Anterior cingulate cortex (tissue), 58 donors: ENCODE measurements at places on chromosomes 7 and 10.

GRCh38 chr7:132906193-132906835 is 175.6 kb downstream of the CHCHD3 start:
- DNase-seq, result no peak

GRCh38 chr7:134339475-134339874 is 22.7 kb upstream of the SLC35B4 start:
- DNase-seq, result no peak

DNA sequence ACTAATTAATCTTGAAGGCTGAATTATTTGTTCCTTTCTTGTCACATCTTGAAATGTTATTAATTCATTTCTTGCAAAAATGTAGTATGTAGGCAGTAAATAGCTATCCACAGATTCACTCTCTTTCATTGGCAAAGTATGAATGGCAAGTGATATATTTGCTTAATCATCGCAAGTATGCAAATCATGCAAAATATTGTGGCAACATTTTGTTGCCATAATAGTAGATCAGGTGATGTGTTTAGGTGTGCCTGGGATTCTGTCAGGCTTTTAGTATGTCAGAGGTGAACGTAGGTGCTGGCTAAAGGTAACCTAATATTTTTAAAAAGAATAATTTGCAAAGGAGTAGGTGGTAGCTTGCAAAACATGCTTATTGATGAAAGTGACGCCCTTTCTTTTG is 5.9 kb downstream of the MAP3K8 start:
- no peak for DNase-seq

DNA sequence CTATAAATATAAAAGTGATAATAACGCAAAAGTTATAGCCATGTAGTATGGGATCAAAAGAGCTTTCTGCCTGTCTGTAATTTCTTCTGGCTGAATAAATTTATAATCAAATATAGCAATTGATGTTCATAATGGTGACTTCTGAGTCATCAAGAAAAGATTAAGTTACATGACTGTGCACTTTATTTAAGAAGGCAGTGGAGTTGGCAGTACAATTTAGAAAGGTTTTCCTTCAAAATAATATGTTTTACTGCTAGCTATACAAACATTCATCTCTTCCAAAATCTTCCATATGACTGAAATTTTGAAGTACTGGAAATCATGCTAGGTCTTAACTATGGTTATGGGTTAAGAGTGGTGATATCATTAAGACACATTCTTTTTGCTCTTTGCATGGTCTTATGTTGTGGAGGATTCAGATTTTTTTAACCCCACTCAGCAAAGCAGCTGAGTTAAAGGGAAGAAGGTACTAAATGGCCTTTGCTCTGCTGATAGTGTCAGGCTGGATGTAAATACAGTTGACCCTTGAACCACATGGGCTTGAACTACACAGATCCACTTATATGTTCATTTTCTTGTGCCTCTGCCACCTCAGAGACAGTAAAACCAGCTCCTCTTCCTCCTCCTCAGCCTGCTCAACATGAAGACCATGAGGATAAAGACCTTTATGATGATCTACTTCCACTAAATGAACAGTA is 323.6 kb downstream of the BBS9 start:
- no peak for DNase-seq

DNA sequence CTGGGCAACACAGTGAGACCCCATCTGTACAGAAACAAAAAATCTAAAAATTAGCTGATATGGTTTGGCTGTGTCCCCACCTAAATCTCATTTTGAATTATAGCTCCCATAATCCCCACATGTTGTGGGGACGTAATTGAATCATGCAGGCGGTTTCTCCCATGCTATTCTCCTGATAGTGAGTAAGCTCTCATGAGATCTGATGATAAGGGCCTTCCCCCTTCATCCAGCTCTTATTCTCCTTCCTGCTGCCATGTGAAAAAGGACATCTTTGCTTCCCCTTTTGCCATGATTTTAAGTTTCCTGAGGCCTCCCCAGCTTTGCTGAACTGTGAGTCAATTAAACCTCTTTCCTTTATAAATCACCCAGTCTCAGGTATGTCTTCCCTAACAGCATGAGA is 136.5 kb downstream of the SFMBT2 start:
- no peak for DNase-seq

- DNase-seq, result no peak
Observed at GRCh38 chr7:106134241-106134640, 22.1 kb upstream of the SYPL1 start.

DNA sequence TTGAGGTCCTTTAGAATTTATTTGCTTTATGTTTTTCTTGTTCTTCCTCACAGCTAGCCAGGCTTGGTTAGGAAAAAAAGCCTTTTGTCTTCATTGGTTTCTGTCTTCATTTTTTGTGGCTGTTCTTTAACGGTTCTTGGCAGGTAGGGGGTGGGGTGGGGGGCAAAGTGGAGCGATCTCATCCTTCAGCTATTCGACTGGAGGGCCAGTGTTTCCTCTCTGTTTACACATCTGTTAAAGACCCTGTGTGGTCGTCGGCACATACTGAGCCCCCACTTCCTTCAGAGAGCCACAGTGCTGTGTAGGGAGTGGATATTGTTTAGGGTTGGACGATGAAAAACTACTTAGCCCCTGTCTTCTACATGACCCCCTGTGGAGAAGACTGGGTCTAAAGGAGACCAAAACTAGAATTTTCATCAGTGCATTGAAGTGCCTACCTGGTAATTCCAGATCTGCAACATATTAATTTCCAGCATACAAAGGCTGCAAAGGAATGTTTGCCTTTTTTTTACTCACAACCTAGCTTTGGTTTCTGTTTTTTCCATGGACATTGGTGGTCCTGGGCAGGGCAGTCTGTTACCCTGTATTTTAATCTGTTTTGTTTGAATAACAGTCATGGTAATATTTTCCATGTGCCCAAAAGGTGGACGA is 29.0 kb downstream of the PRPF18 start:
- no peak for DNase-seq

DNA sequence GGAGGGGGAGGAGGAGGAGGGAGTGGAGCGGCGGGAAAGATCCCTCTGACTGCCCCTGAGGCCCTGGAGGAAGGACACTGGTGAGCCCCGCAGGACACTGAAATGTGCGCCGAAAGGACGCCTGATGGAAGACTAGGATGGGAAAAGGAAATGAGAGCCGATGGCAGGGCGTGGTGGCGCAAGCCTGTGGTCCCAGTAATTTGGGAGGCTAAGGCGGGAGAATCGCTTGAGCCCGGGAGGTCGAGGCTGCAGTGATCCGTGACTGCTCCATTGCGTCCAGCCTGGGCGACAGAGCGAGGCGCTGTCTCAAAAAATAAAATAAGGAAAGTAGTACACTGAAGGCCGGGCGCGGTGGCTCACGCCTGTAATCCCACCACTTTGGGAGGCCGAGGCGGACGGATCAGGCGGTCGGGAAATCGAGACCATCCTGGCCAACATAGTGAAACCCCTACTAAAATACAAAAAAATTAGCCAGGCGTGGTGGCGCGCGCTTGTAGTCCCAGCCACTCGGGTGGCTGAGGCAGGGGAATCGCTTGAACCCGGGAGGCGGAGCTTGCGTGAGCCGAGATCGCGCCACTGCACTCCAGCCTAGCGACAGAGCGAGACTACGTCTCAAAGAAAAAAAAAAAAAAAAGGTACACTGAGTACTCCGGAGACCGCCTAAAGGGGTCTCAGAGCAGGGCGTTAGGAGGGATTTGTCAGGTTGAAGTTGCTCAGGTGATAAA is 561 bp upstream of the HNRNPF start:
- DNase-seq, result no peak

GRCh38 chr7:11416641-11417458 is 415.1 kb downstream of the THSD7A start:
- DNase-seq, result peak; percentile 2

DNA sequence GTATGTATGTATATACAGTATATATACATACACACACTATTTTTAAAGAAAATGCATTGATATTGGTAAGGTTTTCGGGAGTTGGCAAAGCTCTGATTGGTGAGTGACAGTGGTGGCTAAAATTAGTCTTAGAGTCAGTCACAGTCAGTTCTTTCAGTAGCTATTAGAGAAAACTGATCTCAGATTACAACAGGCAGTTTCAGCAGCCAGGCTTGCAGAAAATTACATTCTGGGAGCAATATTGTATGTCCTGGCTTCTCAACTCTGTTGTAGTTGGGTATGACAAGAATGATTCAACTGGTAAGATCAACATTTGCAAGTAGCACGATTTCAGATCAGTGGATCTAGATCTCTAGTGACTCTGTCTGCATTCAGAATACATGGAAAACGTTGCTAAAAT is 897.9 kb upstream of the AUTS2 start:
- no peak for DNase-seq

DNA sequence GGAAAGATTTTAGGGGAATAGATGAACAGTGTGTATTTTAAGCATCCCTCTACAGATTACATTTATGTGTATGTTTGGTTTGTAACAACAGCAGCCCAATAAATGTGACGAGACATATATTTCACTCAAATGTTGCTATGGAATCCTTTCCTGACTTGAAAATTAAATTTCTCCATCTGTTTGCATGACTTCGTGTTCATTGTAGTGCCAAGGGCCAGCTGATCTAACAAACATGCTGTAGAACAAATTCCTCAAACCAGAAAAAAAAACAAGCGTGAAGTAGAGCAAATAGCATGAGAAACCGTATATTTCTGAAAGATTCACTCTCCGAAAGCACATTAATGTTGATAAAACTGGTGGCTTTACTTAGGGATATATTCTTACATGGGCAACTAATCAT is 87.8 kb downstream of the NRCAM start:
- DNase-seq, result no peak

DNA sequence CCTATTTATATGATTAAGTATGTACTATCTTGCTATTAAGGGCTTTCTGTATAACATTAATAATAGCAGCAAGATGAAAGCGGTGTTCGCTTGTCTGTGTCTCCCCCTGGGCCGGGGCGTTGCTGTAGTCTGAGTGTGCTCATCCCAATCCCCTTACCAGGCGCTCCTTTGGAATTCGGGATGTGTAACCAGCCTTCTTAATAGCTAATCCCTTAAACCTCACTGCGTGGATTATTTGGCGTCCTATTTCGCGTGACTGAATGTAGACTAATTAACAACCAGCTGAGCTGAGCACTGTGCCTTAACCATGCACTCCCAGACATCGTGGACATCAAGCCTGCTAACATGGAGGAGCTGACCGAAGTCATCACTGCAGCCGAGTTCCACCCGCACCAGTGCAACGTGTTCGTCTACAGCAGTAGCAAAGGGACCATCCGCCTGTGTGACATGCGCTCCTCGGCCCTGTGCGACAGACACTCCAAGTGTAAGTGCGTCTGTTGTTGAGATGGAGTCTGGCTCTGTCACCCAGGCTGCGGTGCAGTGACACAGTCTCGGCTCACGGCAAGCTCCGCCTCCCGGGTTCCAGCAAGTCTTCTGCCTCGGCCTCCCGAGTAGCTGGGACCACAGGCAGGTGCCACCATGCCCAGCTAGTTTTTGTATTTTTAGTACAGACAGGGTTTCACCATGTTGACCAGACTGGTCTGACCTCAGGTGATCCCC is 36.6 kb downstream of the BNIP3 start:
- no peak for DNase-seq

GRCh38 chr7:137937202-137937560 is 64.7 kb downstream of the CREB3L2 start:
- no peak for DNase-seq

DNA sequence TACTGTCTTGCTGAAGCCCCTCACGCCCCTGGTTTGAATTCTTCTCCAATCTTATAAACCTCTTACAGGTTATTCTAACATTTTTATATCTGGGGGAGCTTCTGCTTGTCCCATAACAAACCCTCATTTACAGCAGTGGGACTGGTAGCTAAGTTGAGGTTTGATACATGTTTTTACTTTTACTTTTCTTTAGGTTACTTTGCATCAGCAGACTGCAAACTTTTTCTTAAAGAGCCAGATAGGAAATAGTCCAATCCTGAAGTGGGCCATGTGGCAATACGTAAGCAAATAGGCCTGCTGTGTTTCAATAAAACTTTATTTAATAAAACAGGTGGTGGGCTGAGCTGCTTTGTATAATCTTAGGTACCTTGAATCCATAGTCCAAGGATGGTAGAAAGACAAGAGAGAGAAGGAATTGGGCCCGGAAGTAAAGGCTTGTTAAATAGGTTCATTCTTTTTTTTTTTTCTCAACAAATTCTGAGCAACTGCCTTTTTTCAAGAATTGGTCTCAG is 27.3 kb downstream of the RAB18 start:
- no peak for DNase-seq

DNA sequence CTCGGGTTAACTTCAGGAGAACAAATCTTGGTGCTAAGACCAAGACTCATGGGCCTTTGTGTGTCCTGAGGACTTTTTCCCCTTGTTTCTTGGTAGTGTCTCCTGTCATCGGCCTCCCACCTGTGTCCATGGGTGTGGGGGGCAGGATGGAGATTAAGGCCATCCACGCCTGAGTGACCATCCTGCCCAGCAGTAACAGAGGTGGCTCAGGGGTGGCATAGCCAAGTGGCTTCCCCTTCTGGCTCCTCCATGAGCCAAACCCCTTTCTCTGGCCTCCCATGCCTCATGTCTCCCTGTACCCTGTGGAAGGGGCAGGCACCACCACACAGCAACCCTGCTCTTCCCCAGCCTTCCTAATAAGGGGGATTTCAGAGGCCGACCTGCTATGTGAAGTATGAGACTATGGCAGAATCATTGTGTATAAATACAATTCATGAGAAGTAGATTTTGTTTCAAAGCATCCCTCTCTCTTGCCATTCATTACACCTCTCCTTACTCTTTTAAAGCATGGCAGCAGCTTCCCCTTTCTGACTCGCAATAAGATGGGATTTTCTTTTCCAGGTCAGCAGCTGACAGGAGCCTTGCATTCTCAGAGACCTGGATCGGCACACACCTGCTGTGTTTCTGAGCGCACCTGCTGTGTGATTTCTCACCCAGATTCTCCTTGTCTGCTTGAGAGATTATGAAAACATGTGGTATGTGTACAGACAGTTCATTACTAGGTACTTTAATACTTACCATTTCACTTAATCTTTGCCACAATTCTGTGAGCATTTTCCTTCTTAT is 102.5 kb downstream of the XPNPEP1 start:
- no peak for DNase-seq

DNA sequence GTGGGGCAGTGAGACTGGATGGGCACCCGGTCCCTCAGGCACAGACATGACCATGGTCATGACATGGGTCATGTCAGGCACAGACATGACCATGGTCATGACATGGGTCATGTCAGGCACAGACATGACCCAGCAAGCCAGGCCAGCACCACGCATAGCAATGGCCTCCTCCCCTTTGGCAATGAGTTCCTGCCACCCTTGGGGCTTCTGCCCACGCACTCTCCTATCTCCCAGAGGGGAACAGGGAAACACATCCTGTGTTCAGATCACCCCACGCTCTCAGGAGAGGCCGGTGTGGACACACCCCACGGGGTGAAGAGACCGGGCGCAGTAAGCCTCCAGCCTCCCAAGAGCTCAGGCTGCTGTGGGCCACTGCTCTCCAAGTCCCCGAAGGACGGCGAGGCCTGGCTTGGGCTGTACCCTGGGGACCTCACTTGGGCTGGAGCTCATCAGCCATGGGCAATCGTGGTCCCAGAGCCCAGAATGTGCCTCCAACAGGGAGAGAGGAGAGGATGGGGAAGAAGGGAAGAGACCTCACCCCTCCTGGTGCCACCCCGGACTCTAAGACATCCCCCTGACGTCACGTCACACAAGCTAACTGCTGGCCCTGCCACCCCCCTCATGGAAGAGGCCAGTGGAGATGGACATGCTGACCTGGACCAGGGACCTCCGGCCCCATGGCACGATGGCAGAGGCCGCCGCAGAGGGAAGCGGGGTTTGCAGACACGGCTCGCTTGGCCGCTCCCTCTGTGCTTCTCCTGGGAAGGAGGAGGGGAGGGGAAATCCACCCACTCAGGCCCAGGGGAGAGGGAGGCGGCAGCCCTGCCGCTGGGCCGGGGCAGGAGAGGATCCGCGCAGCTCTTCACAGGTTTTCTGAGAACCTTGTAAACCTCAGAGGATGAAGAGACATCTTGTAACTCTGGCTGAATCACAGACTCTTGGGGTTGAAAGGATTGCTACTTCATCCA is 269.6 kb downstream of the ELFN1 start:
- DNase-seq, result no peak
